ENCODE measurements at places on chromosomes 16 and 17.

DNA sequence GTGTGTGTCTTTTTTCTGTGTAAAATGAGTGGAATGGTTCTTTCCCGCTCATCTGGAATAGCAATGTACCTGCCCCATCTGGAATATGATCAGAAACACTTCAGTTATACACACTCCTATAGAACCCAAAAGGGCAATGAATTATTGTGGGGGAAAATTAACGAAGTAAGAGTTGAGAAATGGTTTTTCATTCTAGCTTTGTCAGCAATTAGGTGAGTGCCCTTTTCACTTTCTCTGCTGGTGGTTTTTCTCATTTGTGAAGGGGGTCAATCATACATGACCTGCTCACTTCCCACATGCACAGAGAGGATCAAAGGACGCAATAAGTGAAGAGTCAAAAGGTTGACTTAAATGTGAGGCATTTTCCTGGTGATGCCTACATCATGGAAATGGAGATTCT is 168.0 kb downstream of the HS3ST3B1 start:
- no peak for DNase-seq

DNA sequence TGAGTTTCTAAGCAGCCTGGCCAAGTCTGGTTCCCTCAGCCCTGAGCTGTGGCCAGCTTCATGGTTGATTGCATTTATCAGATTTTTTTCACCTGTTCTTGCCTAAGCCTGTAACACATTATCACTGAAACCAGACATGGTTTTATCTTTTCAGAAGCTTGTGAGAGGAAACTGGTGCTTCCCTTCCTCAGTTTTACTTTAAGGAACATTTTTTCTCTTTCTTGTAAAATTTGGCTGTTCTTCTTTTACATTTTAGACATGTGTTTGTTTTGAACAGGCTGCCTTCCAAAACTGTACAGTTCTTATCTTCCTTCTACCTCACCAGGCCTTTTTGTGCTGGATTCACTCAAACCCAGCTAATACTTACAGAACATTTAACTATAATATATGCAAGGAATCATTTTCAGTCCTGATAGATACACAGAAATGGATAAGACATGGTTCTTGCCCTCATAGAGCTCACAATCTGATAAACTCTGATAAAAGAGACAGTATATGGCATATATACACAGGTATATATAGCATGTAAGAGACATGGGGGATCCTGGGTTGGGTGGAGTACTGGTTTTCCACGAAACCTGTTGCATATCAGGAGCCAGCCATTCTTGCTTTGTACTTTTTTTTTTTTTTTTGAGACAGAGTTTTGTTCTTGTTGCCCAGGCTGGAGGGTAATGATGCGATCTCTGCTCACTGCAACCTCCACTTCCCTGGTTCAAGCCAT is 44.5 kb downstream of the ZNRF1 start:
- no peak for DNase-seq

DNA sequence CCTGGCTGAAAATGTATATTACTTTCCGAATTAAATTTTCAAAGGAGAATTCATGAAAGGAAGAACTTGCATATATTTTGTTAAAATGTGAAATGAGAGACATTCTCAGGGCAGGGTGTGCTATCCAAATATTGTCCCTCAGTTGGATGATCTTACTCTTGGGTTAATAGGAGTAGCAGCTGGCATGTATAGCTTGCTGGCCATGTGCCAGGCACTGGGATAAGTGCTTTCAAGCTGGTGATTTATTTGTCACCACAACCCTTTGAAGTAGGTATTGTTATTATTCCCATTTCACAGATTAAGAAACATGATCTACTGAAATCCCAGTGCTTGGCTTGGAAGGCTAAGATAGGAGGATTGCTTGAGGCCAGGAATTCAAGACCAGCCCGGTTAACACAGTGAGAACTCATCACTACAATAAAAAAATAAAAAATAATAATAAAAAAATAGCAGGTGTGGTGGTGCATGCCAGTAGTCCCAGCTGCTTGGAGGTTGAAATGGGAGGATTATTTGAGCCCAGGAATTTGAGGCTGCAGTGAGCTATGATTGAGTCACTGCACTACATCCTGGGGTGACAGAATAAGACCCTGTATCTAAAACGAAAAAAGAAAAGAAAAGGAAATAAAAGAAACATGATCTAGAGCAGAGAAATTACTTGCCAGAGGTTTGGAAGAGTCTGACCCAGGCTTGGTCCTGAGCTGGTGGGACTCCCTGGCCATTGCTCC is 11.6 kb upstream of the MPHOSPH6 start:
- no peak for DNase-seq

- no peak for DNase-seq
Observed at GRCh38 chr16:15741207-15741871, 91.3 kb downstream of the NDE1 start.

GRCh38 chr17:68179236-68179925 is 68.5 kb upstream of the AMZ2 start:
- DNase-seq, result no peak

DNA sequence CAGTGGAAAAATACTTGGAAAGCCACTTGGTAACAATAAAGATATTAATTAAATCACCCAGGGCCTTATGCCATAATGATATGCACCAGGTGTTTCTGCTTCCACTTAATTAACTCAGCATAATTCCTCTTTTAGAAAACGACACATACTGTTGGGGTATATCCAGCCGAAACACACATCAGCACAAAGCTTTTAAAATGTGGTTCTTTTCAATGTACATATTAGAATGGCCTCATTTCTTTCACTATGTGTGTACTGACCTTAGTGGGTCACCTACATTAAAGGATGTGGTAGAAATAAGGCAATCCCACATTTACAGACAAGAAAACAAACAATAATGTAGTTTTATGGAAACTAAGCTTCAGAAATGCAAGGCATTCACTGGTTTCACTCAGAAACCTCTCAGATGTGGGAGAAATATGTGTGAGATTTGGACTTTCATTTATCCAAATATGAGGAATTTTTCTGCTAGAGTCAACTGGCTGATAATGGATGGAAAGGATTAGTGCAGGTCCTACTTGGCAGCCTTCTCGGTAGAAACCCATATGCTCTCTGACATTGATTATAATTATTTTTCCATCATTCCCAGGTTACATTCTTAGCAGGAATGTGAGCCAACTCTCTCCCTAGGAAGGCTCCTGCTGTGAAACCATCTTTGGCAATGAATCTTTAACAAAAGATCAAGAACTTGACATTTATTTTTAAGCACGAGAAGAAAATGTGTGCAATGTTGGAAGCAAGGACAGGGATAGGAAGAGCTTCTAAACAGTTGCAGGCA is 66.7 kb upstream of the DHX40 start:
- no peak for DNase-seq

DNA sequence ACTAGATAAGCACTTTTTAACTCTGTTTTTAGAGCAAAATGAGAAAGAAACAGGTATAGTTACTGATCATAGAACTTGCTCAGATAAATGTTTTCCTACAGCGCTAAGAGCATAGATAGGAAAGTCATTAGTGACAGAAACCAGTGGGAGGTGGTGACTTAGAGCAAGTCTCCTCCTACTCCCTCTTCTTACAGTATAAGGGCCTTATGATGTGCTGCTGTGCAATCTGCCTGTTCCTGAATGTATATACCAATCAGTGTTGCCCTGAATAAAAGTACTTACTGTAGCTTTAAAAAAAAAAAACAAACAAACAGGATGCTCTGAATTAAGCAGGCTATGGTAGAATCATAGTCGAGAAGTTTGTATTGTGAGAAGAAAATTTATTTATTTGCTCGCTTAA is 23.3 kb upstream of the RASL10B start:
- no peak for DNase-seq

- no peak for DNase-seq
Observed at GRCh38 chr17:49901460-49902331, 53.8 kb upstream of the TAC4 start.

GRCh38 chr16:11479916-11480315 is 106.8 kb downstream of the LITAF start:
- no peak for DNase-seq

DNA sequence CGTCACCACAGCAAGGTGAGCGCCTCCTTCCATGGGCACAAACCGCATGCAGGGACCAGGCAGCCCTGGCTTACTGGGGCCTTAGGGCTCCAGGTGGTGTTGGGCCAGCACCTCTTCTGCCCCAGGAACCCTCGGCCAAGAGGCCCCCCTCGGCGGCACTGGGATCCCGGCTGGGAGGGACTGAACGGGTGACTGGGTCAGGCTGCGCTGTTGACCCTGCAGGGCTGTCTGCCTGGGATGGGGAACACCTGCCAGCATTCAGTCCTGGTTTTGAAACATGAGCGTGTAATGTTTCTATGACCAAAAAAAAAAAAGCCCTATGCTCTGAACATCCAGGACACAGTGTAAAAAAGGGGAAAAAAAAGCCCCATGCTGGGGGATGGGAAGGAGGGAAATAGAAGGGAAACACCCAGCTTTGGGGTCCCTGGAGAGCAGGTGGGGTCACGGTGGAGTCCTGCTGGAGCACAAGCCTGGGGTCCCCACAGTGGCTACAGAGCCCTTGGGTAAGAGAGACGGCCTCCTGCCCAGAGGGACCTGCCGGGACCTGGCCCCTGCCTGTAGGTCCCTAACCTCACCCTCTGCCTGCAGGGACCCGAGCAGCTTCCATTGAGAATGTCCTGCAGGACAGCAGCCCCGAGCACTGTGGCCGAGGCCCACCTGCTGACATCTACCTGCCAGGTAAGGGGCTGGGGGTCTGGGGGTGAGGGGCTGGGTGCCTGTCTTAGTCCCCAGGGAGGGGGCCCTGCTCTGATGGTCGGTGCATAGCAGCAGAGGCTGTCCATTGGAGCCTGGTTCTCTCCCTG is 9.9 kb upstream of the NUDT16L1 start:
- no peak for DNase-seq

DNA sequence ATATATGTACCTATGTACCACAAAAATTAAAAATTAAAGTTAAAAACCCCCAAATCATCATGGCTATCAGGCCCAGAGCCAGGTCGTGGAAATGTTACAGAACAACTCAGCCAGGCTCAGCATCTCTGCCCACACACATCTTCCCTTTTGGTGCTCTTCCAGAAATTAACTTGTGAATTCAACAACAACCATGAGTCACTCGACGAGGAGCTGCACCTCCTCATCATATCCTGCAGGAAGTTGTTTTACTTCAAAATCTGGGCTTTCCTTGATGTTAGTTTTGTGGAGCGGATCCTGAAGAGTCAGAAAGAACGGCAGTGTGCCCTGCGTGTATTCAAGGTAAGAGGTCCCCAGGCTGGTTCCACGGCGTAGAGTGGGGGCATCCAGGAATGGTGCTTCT is 10.6 kb downstream of the FBXO39 start:
- DNase-seq, result no peak

- no peak for DNase-seq
Observed at GRCh38 chr17:45823598-45823997, 21.1 kb upstream of the SPPL2C start.

Measured in GM18507 (cell line).